ENCODE measurements at places on chromosomes 3 and 15. TPM values are rescaled to one million over a fixed set of nuclear protein-coding genes. Genes with fewer than 3 reads are reported as not detected.

ALG3 gene
- 38.9 TPM for total RNA-seq

ZNF35 gene
- 5.4 TPM for total RNA-seq

GTF2A2 gene
- total RNA-seq, result 86.3 TPM

TGM4 gene
- not detected for total RNA-seq

GOLGA6B gene
- not detected for total RNA-seq

LMAN1L gene
- total RNA-seq, result 0.37 TPM

CA12 gene
- not detected for total RNA-seq

HGD gene
- total RNA-seq, result 1.7 TPM

TF gene
- total RNA-seq, result 0.97 TPM

SPG11 gene
- 110 TPM for total RNA-seq

VEPH1 gene
- not detected for total RNA-seq

NRROS gene
- 16.2 TPM for total RNA-seq

ABHD14A gene
- 11.3 TPM for total RNA-seq

CORO2B gene
- total RNA-seq, result not detected

PXK gene
- total RNA-seq, result 38.6 TPM

CP gene
- total RNA-seq, result not detected

SLC25A20 gene
- 27.5 TPM for total RNA-seq

CCDC39 gene
- not detected for total RNA-seq

KLHL6 gene
- total RNA-seq, result 34.1 TPM

GPR171 gene
- total RNA-seq, result 142 TPM

OIP5 gene
- total RNA-seq, result 17.1 TPM

ATP13A4 gene
- total RNA-seq, result 4.2 TPM

CDHR4 gene
- total RNA-seq, result 0.22 TPM

DYNLT2B gene
- total RNA-seq, result 15.4 TPM

SLC35G2 gene
- total RNA-seq, result 0.19 TPM

MYLK gene
- total RNA-seq, result 0.11 TPM

SMAD6 gene
- total RNA-seq, result 0.91 TPM

BTLA gene
- 29.8 TPM for total RNA-seq

KBTBD8 gene
- 9.2 TPM for total RNA-seq

GOLGA8T gene
- total RNA-seq, result 2.6 TPM

IGF1R gene
- total RNA-seq, result 21.5 TPM

SHF gene
- total RNA-seq, result 2.3 TPM

EEF1AKMT4 gene
- total RNA-seq, result 2.5 TPM

Data from activated naive CD8-positive, alpha-beta T cell treated with anti-CD3 and anti-CD28 coated beads, Interleukin-2, amount 10 ng/mL, durations not matched to agents 7 days and 5 days (primary cell).